ENCODE measurements at places on chromosomes 5 and 9. TPM values are rescaled to one million over a fixed set of nuclear protein-coding genes. Genes with fewer than 3 reads are reported as not detected.

DNA sequence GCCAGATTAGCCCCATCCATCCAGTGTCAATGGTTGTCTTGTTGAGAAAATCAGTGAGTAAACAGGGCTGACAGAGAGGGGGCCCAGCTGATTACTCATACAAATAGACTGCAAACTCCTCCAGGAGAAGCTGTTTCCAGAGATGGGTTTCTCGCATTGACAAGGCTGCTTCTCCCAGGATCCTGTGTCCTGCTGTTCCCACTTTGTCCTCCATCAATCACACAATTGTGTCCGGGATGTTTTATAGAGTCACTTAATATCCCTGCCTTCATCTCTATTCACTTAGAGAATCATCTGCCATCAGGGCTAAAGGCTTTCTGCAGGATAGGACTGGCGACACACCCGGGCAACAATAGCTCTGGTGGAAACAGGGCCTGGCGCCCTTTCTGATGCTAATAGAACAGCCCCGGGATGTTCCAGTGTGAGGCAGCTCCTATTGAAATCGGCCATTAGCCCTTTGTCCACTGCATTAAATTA lies 71.7 kb upstream of the TBCA start:
- DNase-seq: no peak

DNA sequence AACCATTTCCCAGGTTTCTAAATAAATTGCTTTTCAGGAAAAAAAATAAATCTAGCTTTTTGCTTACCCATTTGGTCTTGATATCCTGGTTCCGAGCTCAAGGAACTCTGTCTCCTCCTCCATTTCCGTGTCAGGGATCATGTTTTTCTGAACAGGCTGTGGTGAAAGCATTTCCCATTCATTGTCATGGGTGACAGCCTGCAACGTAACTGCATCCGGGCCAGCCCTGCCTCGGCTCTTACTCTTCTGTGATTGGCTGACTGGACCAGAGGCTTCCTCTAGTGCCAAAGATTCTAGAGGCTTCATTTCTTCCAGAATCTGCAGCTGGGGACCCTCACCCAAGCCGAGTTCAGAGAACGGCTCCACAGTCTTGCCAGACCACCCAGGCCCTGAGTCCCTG lies 61.0 kb upstream of the PCA3 start:
- no peak for DNase-seq

DNA sequence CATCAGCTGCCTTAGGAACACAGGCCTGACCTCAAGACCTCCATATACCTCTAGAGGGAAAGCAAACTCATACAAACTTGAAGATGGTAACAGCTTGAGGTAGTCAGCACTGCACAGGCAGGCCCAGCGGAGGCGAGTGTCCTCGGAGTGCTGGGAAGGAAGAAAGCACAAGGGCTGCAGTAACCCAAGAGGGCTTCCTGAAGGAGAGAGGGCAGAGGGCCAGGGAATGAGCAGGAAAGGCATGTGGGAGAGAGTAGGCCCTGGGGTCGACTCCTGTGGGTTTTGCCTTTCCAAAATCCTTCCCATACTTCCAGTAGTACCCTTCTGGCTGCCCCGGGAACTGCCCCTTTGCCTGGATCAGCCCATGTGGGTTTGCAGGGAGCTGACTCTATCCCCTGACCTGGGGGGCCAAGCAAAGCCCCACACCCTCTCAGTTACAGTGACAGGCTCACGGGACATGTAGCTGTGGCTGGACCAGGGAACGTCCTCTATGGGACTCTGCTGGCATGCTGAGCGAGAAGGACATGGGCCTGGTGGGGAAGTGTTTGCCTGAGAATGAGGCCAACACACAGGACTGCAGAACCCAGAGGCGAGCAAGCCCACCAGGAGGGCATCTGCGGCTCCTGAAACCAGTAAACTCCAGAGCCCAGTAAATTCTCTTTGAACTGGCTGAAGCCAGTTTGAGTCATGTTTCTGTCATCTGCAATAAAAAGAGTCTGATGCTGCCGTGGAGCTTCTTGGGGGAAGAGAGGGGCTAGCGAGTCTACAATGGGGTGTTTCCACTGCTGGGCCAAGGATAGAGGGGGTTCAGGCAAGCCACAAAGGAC lies 64.1 kb downstream of the COL23A1 start:
- DNase-seq: no peak

LCN10 gene
- 6.5 TPM for total RNA-seq

PCDHB12 gene
- total RNA-seq: 4.4 TPM

- DNase-seq: no peak
Measured at GRCh38 chr5:82147860-82148573, 130.1 kb downstream of the RPS23 start.

- no peak for DNase-seq
Measured at GRCh38 chr5:177232358-177232757, 71.2 kb downstream of the RAB24 start.

DNA sequence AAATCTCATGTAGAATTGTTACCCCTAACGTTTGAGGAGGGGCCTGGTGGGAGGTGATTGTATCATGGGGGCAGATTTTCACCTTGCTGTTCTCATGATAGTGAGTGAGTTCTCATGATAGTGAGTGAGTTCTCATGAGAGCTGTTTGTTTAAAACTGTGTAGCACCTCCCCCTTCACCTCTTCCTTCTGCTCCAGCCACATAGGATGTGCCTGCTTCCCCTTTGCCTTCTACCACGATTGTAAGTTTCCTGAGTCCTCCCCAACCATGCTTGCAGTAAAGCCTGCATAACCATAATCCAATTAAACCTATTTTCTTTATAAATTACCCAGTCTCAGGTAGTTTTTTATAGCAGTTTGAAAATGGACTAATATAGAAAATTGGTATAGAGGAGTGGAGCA lies 1783.7 kb upstream of the CDH9 start:
- no peak for DNase-seq

DROSHA gene
- total RNA-seq: 62.4 TPM

DNA sequence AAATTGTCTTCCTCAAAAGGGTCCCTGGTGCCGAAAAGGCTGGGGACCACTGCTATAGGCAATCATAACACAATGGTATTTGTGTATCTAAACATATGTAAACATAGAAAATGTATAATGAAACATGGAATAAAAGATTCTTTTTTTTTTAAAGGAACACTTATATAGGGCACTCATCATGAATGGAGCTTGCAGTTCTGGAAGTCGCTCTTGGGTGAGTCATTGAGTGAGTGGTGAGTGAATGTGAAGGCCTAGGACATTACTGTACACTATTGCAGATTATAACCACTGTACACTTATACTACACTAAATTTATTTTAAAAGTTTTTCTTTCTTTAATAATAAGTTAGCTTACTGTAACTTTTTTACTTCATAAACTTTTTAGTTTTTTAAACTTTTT lies 176.4 kb downstream of the ARRDC3 start:
- DNase-seq: no peak

SCGB3A2 gene
- total RNA-seq: not detected

GRCh38 chr9:83933790-83934189 lies 12.6 kb upstream of the KIF27 start:
- no peak for DNase-seq

TMC1 gene
- 0.56 TPM for total RNA-seq

GRCh38 chr9:81132318-81132717 lies 557.0 kb downstream of the TLE1 start:
- no peak for DNase-seq

DNA sequence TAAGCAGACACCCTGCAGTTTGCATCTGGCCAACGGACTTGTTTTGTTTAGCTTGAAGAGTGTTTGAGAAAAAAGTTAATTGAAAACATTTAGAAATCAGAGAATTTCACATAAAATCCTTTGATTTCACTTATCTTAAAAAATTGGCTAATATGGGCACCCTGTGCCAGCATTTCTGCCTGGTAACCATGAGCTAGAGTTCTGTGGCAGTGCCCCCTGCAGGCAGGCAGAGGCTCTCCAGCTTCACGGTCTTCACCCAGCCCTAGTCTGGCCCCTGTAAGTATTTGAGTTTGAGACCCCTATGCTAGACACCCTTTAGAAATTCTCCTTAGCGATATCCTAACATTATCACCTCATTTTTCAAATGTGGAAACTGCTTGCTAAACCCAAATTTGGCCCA lies 18.8 kb upstream of the FANCC start:
- no peak for DNase-seq

AIF1L gene
- 121 TPM for total RNA-seq

PCDHGB6 gene
- 5.8 TPM for total RNA-seq

- DNase-seq: no peak
Measured at GRCh38 chr5:98783051-98783649, 9.7 kb downstream of the RGMB start.

- no peak for DNase-seq
Measured at GRCh38 chr9:70510157-70510770, 95.8 kb upstream of the KLF9 start.

GRCh38 chr9:72575666-72576065 lies 54.3 kb downstream of the TMC1 start:
- DNase-seq: no peak

DNA sequence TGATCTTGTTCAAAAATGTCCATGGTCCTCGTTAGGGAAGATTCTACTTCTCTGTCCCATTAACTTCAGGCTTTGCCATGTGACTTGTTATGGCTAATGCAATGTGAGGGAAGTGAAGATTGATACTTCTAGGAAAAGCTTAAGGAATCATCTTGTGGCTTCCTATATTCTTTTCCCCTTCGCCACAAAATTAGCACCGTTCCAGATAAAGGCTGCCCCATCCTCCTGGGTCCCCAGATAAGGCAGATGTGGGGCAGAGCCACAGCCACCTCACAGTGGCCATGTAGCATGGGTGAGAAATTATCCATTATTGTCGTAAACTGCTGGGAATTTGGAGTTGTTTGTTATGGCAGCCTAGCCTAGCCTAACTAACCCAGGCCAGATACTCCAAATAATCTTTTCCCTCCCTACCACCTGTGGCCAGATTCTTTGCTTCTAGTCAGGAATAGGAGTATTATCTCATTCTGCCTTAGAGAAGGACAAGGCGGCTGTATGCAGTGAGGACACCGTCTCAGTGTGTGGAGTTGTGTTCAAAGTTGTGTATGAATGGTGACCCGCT lies 31.9 kb upstream of the BOD1 start:
- no peak for DNase-seq

DNA sequence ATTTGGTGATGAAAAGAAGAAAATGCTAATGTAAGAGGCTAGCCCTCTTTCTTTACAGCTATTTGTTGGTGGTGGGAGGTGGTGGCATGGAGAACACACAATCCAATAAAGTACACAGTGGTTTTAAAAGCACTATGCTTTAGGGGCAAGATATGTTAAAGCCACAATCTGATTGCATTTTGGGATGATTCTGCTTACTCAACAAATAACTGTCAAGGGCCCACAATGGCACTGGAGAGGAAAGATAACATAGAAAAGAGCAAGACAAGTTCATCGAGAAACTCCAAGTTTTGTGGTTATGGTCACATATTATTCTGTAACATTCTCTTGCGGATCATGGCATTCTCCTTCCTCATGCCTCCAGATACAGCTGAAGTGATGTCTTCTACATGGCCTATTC lies 38.8 kb downstream of the OTP start:
- DNase-seq: no peak

HARS2 gene
- 30.9 TPM for total RNA-seq

GRCh38 chr5:73901043-73901442 lies 275.0 kb downstream of the ARHGEF28 start:
- no peak for DNase-seq

GRCh38 chr9:116182876-116183275 lies 29.3 kb downstream of the PAPPA start:
- DNase-seq: no peak

DNA sequence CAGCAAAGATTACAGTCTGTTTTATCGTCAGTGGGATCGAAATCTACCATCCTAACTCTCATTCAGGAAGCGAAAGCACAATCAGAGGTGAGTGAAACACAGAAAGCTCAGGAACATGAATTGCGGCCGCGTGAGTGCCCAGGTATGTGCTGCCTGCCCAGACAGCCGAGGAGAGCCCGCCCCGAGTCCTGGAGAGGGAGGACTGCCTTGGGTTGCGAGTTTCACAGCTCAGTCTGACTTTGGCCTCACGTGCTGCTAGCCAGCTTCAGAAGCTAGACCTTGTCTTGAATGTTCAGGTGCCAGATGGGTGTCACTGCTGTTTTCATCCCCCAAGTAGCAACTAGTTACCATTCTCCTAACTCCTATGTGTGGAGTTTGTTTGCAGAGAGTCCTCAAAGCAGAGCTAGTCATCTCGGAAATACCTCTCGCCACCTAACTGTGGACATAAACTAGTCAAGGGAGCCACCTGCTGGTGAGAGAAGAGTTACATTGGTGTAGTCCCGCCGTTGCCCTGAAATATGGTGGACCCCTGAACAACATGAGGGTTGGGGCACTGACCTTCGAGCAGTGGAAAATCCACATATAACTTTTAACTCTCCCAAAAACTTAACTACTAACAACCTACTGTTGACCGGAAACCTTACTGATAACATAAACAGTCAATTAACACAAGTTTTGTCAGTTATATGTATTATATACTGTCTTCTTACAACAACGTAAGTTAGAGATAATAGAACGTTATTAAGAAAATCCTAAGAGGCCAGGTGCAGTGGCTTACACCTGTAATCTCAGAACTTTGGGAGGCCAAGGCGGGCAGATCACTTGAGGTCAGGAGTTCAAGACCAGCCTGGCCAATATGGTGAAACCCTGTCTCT lies 80.9 kb downstream of the GOLPH3 start:
- DNase-seq: peak; percentile 40

APBA1 gene
- 6.1 TPM for total RNA-seq

DNA sequence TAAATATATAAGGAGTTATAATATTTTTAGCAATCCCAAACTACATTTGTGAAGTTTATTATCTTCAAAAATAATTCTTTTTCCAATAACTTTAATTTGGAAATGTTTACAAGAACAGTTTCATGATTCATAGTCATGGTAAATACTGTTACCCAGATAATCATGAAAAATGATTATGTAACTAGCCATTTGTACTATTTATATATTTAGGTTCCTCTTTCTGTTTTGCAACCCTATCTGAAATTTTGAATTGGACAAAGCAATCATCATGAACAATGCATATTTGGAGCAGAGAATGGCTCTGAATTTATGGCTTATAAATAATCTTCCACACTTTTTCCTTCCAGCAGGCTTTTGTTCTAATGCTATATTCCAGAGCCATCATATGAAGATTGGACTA lies 499.7 kb downstream of the SLCO4C1 start:
- no peak for DNase-seq

DNA sequence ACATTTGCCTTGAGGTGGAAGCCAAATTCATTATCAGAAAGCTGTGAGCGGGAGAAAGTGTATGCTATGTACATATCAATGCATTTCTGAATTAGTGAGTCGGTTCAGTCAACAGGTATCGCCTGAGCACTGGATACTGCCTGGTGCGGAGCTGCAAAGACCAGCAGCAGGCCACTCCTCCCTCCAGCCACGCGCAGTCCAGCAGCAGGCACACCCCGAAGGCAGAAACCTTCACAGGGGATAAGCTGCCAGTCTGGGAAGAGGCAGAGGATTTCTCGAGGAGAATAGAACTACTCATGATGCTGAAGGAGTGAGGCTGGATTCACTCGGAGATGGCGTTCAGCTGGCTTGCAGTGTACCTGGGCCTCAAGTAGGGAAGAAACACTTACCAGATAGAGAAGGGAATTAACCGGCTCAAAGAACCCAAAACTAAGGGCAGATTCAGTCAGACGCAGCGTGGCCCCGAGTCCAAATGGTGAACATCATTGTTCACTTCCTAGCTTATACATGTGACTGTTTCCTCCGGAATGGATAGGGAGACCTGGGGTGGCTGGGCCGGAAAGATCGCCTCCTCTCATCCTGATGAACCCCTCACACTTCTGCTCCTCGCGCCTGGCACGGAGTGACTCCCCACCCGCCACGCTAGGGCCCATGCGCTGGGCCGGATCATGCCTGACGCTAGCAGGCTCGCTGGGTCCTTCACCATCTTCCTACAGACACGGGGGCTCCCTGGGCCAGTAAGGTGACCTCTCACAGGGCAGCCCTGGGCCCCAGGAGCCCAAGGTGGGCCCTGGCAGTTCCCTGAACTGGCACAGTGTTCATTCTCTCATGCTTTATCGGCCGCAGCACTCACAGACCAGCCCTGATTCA lies 78.1 kb upstream of the SPATA31C2 start:
- DNase-seq: no peak

Data from omental fat pad (tissue), 4 donors.